ENCODE measurements at places on chromosomes 13 and 19.
A peak's percentile ranks its signal among the peaks of the same experiment; 100 is the strongest.

DNA sequence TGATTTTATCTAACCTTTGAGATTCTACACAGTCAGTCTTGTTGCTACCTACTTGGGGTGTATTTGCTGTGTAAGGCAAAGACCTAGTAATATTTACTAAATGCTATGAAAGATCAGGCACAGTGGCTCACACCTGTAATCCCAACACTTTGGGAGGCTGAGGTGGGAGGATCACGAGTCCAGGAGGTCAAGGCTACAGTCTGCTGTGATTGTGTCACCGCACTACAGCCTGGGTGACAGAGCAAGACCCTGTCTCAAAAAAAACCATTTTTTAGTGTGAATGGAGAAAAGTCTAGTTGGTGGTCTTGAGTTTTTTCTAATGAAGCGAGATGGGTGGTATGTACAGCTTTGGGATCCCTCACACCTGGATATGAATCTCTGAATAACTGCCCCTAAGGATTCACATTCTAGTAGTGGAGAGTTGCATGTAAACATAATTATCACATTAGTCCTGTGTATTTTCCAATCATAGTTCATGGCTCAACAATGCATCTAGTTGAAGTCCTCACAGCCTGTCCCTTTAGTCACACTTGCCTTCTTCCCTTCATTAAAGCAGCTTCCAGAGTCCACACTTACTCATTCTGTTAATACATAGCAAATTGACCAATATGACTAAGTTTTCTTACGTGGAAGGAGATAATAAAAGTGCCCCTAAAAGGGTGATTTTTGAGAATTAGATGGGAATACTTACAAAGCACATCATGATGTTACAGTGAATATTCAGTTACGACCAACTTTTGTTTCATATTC lies 7.5 kb downstream of the RPL21 start:
- no peak for DNase-seq

DNA sequence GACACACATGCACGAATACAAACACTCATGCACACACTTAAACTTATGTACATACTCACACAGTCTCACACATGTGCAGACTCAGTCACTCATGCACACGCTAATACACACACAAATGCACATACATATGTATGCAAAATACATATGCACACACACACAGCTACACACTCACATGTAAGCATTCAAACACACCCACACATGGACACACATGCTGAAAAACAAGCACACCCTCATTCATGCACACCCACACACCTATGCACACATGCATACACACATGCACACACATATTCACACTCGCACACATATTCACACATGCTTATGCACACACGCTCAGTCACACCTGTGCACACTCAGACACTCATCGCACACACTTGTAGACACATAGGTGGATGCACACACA lies 9.3 kb downstream of the MUC16 start:
- no peak for DNase-seq

GRCh38 chr13:30037306-30037705 lies 186.9 kb upstream of the UBL3 start:
- no peak for DNase-seq

DNA sequence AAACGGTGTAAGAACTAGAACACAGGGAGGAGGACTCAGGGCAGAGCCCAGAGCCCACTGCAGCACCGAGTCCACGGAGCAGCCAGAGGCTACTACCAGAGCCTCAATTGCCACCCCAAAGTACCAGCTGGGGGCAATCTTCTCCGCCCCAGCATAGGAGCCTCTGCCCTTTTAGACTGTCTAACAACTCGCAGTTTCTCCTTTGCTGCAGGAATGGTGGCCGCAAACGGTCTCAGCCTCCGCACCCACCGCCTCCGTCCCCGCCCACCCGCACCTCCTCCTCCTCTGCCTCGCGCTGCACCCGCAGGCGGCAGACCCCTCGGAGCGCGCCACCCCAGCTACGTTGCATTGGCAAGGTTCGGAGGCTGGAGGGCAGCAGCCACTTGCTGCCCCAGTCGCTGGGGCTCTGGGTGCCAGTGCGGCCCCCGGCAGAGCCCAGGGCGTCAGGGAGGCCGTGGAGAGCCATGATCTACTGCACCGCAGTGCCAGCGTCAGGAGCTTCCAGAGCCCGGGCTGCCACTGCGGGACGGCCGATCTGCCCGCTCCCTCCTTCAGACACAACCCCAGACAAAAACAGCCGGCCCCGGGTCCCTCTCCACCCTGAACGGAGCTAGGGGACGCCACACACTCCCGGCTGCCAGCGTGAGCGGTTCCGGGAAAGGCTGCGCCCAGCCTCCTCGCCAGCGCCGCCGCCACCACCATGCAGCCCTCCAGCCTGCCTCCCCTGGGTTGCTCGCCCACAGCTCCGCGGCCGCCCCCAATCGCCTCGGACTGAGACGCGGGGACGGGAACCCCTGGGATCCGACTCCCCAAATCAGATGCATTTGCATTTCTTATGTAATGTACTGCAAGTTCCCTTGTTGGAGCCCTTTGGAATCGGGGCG lies 1.8 kb downstream of the FGF14 start:
- no peak for DNase-seq

- peak; percentile 55 for DNase-seq
These were observed 5.6 kb upstream of the DPF1 start for GRCh38 chr19:38229585-38230073.

GRCh38 chr13:61913183-61913582 lies 497.5 kb upstream of the PCDH20 start:
- DNase-seq = no peak

DNA sequence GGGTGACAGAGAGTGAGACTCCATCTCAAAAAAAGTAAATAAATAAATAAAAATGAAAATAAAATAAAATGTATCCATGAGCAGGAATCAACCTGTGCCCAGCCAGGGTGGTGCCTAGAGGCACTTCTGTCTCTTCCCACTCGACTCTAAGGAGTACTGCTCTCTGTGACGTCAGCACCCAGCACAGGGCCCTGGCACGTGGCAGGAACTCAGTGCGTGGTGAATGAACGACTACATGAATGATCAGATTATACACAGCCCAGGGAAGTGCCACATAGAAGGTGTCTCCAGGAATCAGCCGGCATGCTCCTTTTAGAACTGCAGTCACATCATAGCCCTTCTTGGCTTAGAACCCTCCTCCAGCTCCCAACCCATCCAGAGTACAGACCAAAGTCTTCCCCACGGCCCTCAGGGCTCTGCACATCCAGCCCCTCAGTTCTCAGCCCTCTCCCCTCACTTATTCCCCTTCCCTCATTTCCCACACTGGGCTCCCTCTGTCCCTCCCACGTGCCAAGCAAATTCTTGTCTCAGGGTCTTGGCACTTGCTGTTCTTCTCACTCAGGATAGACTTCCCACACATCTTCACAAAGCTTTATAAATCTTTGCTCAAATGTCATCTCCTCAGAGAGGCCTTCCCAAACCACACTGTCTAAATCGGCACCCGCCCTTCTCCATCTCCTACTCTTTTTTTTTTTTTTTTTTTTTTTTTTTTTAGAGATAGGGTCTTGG lies 4.2 kb downstream of the CLIP3 start:
- no peak for DNase-seq

GRCh38 chr13:82011355-82011754 lies 1670.4 kb upstream of the SPRY2 start:
- no peak for DNase-seq

DNA sequence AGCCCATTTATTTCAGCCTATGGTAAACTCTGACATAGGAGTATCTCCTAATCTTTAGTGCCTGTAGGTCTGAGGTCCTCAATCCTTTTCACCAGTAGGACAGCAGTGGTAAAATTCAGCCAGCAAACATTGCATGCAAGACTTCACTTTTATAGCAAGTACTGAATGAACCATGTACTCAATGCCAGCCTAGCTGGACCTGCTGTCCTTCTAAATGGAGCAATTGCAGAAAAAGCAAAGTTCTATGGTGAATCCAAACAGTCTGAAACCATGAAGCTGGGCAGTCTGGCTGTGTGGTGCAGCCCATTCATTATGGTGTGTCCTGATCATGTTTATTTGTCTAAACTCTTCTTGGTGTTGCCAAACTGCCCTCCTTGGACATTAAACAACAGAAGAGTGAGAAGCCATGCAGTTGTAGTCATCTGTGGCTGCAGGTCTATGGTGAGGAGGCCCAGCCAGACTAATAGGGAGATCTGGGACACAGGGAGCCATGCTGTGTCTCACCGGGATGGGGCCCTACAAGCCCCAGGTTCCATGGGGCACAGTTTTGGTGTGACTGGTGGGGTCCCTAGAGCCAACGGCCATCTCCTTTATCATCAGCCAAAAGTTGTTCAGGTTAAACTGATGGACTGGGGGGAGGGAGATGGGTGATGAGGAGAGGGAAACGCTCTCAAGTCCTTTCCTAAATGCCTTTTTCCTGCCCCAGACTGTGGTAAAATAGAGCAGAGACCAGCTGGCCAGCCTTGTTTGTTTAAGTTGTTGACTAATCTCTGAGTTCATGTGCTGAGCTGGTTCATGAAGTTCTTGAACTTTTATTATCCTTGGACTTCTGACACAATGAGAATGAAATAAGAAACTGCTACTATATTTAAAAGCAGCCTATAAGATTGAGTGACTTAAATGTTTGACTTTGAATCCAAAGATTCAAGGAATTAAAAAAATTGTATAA lies 20.6 kb upstream of the TNFSF11 start:
- DNase-seq = no peak

DNA sequence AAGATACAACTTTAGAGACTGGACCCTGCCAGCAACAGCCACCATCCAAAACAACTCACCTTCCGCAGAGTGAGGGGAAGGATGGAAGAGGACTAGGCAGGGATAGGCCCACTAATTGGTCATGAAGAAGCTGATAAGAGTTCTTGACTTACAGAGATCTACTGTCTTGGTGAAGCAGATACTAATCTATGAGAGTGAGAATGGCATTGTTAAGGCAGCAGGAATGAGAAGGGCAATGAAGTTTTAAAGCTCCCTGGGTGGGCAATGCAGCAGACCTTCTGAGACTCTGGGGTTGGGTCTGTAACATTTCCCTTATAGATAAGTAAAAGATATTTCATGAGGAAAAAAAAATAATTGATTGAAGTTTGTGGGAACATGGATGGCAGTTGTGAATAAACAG lies 63.7 kb downstream of the KLF12 start:
- no peak for DNase-seq

GRCh38 chr13:113672002-113672651 lies 5.1 kb downstream of the GRK1 start:
- no peak for DNase-seq

DNA sequence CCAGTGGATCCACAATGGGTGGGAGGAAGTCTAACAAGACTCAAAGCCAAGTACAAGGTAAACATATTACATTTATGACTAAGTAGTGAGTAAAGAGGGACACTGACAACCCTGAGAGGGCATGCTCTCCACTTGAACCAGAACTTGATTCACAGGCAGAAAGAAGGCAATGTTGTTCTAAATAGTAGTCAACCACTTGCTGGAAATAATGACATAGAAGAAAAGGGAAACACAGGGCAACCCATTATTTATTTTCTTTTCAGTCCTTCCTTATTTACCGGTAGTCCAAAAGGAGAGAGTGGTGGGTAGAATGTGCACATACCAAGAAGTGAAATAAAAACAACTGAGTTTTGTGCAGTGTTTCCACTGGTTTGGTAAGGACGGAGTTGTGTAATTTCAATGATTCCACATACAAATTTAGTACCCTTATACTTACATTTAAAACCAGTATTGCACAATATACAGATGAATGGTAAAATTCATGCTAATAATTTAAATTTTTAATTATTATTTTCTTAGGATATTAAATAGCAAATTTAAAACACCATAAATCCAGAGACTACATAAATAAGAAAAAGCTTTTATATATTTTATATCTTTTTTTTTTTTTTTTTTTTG lies 65.9 kb downstream of the ENOX1 start:
- no peak for DNase-seq

DNA sequence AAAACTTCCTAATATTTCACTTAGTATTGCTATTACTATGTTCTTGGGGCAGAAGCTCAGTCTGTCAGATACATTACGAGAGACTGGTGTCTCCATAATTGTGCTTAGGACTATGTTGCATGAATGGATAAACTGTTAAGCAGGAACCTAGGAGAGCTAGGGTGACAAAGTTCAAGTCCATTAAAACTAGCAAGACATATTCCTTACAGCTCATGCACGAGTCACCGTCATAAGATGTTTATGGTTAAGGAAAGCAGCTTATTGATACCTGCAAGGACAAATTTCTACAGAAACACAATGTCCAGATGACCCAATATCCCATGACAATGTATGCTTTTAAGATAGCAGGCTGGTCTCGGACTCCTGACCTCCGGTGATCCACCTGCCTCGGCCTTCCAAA lies 5.7 kb upstream of the ZNF813 start:
- DNase-seq = no peak

DNA sequence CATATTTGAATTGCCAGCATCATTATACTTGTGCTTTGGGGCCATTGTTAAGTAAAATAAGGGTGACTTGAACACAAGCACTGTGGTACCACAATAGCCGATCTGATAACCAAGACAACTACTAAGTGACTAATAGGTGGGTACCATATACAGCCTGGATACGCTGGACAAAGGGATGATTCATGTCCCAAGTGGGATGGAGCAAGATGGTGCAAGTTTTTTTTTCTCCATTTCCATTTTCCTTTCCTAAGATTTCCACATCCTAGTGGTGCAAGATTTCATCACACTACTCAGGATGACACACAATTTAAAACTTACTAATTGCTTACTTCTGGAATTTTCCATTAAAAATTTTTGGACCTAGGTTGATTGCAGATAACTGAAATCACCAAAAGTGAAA lies 15.1 kb downstream of the BRCA2 start:
- no peak for DNase-seq

GRCh38 chr13:98773921-98774320 lies 21.4 kb upstream of the SLC15A1 start:
- no peak for DNase-seq

GRCh38 chr19:56159622-56160271 lies 16.1 kb upstream of the GALP start:
- DNase-seq = no peak

All from stimulated activated CD4-positive, alpha-beta T cell treated with anti-CD3 and anti-CD28 coated beads, Interleukin-12 subunit alpha, Interleukin-12 subunit beta, amount 100 ng/mL, for 24 hours (primary cell).